ENCODE measurements at places on chromosomes 4 and X.

DNA sequence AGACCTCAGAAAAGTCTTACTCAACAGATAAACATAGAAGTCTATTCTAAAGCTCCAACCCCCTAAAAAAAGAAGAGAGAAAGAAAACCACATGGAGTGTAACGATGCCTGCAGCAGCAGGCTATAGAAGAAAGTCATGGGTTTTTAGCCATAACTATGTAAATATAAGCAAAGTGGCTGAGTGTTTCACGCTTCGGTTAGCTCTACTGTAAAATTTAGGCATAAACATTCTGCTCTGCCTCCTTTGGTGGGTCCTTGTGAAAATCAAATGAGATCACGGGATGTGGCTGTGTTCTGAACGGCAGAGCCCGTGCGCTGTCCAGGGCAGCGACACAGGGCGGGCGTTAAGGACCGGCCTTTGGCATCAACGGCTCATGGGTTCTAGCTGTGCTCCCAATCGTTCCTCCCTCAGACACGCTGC, 78.4 kb downstream of the IRF2 start:
- no peak for DNase-seq

- no peak for DNase-seq
Measured at GRCh38 chrX:79182071-79182470, 37.6 kb downstream of the GPR174 start.

- DNase-seq, result no peak
Measured at GRCh38 chr4:142933207-142933606, 87.1 kb upstream of the INPP4B start.

GRCh38 chr4:150302553-150302952, 224.3 kb downstream of the DCLK2 start:
- DNase-seq, result peak; percentile 72

- no peak for DNase-seq
Measured at GRCh38 chr4:121376097-121376496, 4.7 kb downstream of the QRFPR start.

DNA sequence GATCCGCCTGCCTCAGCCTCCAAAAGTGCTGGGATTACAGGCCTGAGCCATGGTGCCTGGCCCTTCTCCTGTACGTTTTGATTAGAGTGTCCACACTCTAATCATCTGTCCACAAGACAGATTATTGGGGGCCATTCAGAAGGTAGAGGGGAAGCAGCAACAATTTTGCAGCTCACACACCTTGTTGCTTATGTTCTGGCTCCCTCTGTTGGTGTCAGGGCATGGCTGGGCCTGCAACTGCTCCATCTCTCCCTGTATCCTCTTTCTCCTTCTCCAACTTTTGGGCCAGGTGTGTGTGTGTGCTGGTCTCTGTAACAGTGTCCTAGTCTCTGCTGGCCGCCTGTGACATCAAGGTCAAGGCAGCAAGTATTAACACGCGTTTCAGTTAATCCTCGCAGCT, 125.5 kb upstream of the MBNL3 start:
- no peak for DNase-seq

- DNase-seq, result no peak
Measured at GRCh38 chr4:87076690-87077358, 142.0 kb downstream of the AFF1 start.

GRCh38 chr4:36533944-36534343, 252.5 kb downstream of the DTHD1 start:
- DNase-seq, result no peak

- no peak for DNase-seq
Measured at GRCh38 chr4:99879458-99879857, 14.8 kb downstream of the LAMTOR3 start.

GRCh38 chr4:8274765-8275547, 5.4 kb downstream of the HTRA3 start:
- DNase-seq, result peak; percentile 92

Data from MG63 (cell line).